ENCODE measurements at places on chromosomes 2 and 18.

DNA sequence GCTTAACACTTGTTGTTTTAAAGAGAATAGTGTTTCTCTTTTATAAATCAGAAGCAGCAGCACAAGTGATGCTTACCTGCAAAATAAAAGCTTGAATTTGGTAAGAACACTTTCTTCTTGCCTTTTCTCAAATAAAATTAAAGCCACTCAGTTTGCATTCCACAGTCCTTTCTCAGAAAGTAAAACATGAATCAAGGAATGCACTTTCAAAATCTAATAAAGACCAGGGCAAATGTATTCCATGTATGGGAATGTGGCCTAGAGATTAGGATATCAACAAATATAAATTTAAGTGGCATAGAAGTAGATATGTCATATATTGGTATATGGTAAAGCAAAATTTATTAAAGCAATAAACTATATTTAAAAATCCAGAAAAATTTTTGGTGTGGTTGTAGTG, 352.8 kb downstream of the THSD7B start:
- no peak for DNase-seq

DNA sequence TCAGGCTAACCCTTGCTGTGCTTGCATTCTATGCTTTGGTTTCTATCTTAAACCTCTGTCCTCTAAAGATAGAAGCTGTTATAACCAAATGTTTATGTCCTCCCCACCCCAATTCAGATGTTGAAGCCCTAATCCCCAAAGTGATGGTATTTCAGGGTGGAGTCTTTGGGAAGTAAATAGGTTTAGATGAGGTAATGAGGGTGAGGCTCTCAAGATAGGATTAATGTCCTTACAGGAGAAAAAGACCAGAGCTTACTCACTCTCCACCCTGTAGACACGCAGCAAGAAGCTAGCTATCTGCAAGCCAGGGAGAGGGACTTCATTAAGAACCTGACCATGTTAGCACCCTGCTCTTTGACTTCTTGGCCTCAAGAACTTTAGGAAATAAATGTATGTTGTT, 362.5 kb downstream of the ERBB4 start:
- DNase-seq = no peak

- no peak for DNase-seq
Observed at GRCh38 chr2:240234503-240234951, 94.1 kb upstream of the OTOS start.

- DNase-seq = no peak
Observed at GRCh38 chr2:30766666-30767065, 40.6 kb downstream of the CAPN13 start.

GRCh38 chr2:105573490-105573889, 171.2 kb upstream of the NCK2 start:
- DNase-seq = no peak

DNA sequence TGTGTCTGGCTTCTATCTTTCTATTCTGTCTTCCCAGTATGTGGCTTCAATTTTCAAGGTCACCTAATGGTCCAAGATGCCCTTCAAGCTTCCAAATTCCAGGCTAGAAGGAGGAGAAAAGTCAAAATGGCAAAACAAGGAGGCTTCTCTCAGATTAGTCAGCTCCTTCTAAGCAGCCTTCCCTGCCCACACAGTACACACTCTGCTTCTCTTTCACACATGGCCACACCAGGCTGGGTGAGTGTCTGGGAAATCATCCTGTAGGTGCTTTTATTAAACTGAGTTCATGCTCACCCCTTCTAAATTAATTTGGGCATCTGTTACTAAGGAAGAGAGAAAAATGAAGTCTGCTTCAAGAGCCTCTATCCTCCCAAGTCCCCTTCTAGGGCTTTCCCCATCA, 277.2 kb upstream of the MGAT5 start:
- no peak for DNase-seq

DNA sequence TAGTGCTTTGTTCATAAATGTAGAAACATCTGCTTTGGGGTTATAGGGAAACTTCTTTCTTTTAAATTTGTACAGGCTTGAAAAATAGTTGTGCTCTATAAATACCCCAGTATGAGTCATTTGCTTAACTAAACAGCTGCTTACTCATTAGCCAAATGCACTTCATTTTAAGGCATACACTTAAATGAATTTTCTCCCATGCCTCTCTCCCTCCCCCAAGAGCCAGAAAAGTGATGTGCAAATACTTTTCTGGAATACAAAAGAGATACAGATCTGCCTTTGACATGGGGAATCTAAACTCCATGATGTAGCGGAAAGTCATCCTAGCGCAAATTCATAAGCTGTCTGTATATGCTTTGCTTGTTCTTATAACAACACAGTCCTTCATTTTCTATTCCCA, 469.4 kb downstream of the DLGAP1 start:
- no peak for DNase-seq

- DNase-seq = no peak
Observed at GRCh38 chr2:19505-19904, 26.8 kb downstream of the FAM110C start.

GRCh38 chr18:45837283-45838070, 12.0 kb downstream of the SIGLEC15 start:
- DNase-seq = peak; percentile 34

DNA sequence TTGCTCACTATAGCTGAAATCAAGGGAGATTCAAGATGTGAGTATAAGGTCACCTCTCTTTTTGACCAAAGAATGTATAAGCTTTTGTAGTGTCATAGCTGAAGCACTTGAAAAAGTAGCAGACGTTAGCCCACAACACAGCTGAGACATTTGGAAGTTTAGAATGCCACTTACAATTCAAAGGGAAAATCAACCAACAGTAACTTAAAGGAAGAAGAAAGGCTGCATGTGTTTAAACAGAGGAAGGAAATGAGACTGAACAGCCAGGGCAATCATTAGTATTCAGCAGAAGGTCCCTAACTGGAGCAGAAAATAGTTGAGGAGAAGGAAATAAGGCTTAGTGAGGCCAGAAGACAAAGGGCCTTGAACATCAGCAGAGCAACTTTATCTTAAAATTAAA, 23.5 kb upstream of the SCG2 start:
- DNase-seq = no peak

DNA sequence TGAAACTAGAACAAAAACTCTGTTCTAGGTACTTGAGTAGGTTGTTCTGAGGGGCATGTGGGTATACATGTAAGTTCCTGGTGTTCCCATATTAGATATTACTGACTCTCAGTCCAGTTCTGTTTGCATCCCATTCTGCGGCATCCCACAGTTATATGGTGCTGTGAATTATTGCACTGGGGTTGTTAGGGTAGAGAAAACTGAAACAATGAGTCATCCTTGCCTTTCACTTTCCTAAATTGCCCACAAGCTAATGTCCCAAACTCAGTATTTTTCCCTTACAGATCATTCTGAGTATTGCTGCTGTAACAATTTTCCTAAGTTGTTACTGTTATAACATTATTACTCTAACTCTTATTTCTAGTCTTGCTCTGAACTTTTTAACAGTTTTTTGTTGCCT, 3.0 kb downstream of the WDR75 start:
- no peak for DNase-seq

DNA sequence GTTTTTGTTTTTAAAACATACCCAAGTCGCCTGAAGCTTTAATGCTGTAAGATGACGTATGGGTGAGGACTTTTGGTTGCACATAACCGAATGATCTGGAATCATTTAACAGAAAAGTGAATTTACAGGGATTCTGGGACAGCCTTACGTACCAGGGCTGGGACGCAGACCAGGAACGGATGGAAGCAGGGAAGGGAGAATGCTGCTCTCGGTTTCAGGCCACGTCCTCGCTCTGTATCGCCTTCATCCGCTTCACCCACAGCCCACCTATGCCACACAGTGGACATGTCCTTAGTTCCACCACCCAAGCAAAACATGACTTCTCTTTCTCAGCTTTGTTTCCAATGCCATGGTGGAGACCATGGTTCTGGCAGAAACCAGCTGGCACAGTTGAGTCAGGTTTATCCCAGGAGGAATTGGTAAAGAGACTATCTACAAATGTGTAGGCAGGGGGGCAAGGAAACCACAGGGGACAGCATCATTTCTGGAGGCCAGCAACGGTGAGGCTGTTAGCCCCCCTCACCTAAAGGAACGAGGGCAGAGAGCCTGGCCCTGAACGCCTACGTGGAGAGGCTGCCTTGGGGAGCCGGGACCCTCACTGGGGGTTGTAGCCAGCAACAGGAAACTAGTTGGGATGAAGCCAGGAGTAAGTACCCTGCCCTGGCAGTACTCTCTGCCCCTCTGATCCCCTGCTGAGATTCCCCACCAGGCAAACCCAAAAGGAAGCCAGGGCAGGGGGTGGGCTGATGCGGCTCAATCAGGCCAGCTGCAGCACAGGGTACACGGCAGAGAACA, 132.5 kb downstream of the NDUFA10 start:
- no peak for DNase-seq

DNA sequence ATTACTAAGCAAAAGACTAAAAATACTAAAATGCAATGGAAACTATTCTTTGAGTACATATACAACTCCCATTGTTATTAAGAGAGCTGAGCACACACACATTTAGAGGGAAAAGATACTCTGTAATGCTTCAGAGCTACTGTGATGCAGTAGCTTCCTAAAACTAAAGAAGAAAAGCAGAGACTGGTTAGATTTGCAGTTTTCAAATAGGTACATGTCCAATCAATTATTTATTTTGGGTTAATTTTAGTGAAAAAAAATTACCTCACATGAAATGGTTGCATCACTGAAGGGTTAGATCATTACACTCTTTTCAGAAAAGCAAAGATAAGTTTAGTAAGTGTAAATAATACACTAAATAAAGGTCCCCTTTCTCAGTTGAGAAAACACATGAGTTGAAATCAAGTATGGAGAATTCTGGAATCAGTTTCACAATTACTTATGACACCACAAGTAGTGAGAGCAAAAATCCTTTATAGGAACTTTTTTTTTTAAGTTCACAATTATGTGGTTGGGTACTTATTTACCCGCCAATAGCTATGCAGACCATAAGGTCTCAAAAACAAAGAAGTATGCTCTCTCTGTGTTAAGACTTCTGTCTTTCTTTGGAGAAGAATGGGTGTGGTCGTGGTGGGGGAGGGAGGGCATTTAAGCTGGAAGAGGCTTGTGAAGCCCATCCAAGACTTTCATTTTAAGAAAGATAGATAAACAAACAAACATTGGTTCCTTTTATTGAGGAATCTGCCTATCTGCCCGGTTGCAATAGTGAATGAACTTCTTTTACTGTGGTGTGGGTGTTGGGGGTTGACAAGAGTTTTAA, 25.3 kb upstream of the SERTAD2 start:
- DNase-seq = no peak

Data from stimulated activated CD4-positive, alpha-beta T cell treated with anti-CD3 and anti-CD28 coated beads, Interleukin-4, amount 100 ng/mL, for 4 hours (primary cell).